ENCODE measurements at places on chromosomes 4 and X.

DNA sequence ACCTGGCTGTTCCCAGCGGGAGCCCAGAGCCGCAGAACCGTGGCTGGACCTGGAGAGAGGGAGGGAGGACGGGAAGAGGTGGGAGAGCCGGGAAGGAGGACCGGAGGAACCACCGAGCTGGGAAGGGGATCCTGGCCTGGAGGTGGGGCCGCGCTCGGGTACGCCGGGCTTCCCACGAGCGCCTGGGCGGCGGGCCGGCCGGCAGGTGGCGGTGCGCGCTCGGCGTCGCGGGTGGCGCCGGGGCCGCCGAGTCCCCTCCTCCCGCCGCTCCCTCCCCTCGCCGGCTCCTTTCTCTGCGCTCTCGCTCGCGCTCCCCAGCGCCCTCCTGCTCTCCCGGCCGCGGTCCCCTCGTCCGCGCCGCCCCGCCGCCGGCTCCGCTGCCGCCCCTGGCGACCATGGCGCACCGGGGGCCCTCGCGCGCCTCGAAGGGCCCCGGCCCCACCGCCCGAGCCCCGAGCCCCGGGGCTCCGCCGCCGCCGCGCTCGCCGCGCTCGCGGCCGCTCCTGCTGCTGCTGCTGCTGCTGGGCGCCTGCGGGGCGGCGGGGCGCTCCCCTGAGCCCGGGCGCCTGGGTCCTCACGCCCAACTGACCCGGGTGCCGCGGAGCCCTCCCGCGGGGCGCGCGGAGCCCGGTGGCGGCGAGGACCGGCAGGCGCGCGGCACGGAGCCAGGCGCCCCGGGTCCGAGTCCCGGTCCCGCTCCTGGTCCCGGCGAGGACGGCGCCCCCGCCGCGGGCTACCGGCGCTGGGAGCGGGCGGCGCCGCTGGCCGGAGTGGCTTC, at the start of gene SORCS2:
Gene SORCS2, plus strand, starts transcription at position 287 of the 778 bp plus-strand sequence.
- DNase-seq = peak; percentile 55

DNA sequence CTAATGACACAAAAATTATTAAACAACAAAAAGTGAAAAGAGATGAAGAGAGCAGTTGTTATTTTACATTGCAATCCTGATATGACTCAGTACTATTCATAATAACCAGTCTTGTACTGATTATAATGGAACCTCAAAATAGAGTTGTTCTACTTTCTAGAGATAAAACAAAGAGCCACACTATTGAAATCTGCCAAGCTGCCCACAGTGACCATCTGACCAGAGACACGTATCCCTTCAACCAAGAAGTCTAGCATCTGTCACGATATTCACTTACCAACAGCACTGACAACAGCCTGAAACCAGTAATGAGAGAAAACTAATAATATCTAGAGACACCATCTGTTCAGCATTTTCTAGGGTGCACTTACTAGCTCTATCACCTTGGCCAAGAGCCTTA, 466.7 kb downstream of the NKX6-1 start:
- DNase-seq = no peak

DNA sequence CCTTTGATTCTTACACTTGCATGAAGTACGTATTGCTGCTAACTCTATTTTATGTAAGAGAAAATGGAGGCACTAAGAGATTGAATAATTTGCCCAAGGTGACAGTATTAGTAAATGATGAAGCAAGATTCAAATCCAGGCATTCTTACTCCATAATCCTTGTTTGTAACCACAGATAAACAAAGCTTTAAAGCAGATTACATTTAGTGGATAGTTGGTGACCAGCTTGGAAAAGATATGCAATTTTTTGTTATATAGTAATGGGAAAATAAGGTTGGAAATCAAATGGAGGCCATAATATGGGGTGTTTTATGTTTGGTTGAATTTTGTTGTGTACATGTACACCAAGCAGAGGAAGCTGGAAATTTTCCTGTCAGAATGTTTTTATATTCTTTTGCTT, 30.8 kb downstream of the MND1 start:
- DNase-seq = no peak

DNA sequence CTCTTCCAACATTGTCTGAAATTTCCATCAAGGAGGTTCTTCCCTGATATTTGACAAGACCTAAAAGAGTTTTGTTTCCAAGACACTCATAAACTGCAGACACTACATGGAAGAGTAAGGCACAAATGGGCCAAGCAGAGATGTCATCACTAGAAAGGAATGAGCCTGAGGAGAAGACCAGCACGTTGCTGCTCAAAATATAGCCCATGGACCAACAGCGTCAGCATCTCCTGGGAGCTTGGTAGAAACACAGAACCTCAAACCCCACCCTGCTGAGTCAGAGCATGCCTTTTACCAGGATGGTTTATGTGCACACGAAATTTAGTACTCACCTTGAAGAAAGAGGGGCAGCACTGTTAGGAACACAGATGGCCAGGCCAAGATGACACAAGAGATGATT, 128.7 kb upstream of the MID1 start:
- DNase-seq = no peak
